Amygdala (tissue), 56 donors: ENCODE measurements at places on chromosomes 6 and 20.

- no peak for DNase-seq
These were observed 4.6 kb downstream of the PPDPF start for GRCh38 chr20:63525185-63525584.

GRCh38 chr6:15089569-15090144 lies 156.2 kb upstream of the JARID2 start:
- no peak for DNase-seq

DNA sequence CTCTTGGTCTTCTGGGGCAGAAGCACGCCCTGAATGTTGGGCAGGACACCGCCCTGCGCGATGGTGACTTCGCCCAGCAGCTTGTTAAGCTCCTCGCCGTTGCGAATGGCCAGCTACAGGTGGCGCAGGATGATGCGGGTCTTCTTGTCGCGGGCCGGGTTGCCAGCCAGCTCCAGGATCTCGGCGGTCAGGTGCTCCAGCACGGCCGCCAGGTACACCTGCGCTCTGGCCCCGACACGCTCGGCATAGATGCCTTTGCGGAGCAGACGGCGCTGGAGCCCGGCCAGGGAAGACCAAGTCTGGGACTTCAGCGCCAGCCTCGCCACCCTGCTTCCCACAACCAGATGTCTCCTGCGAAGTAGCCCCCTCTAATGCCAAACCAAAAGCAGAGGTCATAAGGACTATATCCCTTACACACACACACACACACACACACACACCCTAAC lies 8.0 kb upstream of the SLC17A3 start:
- DNase-seq = no peak

DNA sequence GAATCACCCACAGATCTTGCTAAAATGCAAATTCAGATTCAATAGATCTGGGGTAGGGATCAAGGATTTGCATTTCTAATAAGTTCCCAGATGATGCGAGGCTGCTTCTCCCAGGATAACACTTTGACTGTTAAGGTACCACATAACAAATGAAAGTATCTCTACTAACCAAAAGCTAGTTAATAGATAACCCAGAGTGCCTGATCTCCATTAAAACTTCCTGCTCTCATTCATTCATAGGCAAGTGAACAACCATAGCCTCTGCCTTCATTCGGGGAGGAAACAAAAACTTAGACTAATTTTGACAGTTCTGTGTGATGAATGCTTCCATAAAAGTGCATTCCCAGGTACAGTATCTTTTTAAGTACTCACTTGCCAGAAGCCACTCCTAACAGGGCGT lies 265.6 kb upstream of the BTBD3 start:
- no peak for DNase-seq

- peak; percentile 4 for DNase-seq
These were observed 562.8 kb downstream of the UTRN start for GRCh38 chr6:144847916-144848315.

DNA sequence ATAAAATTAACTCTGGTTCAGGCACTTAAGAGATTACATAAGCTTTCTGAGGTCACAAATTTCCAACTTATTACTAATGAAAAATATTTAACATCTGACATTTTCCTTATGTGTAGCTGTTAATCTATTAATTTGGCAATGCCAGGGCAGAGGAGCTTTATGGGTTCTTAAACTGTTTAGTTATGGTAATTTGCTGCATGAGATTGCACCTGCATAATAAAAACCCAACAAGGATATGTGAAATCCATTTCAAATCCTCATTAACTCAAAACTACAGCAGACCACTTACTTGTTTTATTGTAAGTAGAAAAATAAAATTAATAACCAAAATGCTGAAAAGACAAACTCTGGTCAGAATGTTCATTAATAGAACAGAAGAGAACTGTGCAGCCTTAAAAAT lies 98.1 kb downstream of the PREP start:
- DNase-seq = no peak

DNA sequence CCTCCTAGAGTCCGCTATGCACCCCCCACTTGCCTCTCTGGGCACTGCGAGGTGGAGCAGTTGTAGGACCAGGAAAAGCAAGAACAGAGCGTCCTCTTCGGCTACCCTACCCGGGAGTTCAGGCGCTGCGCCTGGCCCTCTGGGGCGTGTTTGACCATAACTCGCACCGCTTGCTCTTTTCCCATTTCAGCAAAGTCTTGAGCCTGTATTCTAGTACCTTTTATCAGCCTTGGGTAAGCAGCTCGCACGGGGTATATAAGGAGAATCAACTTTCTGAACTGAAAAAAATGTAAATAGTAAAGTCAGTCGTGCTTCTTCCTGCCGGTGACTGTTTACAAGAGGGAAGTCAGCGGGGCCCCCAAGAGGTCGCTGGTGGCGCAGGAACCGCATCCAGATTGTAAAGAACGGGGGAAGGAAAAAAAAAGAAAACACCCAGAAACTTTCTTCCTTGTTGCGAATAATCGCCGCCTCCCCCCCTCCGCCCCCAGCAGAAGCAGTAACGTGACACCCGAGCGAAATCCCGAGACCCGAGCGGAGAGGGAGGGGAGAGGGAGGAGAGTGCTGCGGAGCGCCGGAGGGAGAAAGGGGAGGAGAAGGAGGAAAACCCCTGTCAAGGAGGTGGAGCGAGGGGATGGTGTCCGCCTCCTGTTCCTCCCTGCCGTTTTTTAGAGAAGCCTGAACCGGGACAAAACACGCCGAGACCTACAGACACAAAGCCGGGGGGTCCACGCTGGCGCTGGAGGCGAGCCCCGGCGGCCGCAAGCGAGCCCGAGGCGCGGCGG lies at the start of gene UST:
Gene UST, plus strand, starts transcription at position 668 of the 782 bp plus-strand sequence. CDS start 401 bp downstream, outside the sequence.
- peak; percentile 21 for DNase-seq

DNA sequence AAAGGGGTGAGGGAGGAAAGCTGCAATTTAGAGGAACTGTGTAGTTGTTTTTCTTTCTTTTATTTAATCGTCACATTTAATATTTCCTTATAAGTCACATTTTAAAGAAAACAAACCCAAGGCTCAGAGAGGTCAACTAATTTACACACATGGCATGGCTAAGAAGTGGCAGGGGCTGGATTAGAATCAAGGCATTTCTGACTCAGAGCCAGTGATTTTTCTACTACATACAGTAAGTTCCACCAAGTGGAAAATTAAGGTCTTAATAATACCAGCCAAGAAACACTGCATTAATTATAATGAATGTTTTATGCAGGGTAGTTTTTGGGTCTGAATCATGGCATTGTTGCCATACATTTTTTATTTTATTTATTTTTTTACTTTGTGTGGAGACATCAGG lies 607.7 kb upstream of the CITED2 start:
- DNase-seq = no peak

DNA sequence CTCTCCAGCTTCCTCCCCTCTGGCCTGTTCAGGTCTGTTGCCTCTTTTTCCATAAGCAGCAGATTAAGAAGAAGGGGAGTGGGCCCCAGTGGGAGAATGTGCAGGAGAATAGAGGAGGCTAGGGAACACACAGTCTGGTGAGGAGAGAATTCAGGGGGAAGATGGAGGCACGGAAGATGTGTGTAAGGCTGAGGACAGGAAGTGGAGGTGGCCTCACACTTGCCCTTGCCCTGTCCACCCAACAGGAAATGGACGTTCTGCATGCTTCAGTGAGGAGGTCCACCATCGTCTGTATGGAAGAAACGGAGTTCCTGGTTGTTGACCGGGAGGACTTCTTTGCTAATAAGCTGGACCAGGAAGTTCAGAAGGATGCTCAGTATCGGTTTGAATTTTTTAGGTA lies 16.0 kb downstream of the CNBD2 start:
- no peak for DNase-seq

DNA sequence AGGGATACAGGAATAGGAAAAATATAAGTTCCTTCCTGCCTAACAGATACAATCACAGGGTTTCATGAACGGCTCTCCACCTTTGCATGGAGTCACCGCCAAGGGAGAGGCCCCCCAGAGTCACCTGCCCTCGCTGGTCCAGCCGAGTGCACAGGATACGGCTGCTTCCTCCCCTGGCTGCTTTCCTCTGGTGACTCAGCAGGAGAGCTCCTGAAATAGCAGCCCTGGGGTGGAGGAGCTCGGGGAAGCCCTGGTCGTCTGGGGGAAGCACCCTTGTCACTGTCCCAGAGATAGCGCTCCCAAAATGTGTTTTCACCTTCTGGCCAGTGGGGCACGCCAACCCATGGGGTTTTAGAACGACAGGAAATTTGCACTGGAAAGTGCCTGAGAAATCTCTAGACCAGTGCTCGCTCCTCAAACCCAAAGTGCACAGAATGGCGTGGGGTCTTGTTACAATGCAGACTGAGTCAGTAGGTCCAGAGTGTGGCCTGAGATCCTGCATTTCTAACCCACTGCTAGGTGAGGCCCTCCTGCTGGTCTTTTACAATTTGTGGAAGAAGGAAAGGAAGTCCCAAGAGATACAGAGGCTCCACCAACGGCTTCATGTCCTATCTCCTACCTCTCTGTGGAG lies 35.9 kb upstream of the FAM50B start:
- no peak for DNase-seq

DNA sequence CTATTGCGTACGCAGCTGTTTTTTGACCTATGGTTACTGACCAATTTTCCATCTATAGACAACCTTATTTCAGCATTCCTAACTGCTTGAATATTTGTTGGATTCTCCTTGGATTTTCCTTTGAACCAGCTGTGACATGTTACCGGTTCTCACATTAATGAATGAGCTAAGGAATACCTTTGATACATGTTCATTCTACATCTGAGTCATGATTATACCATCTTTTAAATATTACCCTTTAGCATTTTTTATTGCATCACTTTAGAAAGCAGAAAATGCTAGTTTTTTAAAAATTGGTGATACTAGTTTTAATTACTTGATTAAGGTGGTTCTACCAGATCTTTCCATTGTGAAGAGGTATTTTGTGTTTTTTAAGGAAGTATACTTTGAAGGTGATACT lies 1.9 kb upstream of the IGF2R start:
- no peak for DNase-seq
